NCI-H1417 treated with DMSO at 0.1 percent for 48 hours (cell line): ENCODE measurements at places on chromosomes 6 and 20.
A peak's percentile ranks its signal among the peaks of the same experiment; 100 is the strongest.

GRCh38 chr20:667351-668034, 8.1 kb downstream of the SCRT2 start:
- DNase-seq: no peak

DNA sequence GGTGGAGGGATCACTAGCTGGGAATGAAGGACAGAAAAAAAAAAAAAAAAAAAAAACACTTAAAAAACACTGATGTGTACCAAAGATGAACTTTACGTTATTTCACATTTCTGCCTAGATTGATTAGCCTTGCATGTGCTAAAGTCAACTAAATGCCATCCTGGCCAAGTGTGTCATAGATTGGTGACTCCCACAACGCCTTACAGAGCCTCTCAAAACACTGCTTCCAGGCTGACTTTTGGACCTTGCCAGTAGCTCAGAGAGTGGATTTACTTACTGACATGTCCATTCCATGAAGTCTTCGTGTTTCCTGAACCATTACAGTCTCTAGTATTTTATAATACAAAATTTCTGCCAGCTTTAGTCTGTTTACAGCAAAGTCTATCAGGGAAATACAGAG, 40.5 kb downstream of the RBL1 start:
- DNase-seq: no peak

- no peak for DNase-seq
Observed at GRCh38 chr6:96186094-96186493, 170.3 kb downstream of the FUT9 start.

- no peak for DNase-seq
Observed at GRCh38 chr6:131683479-131683878, 17.7 kb downstream of the OR2A4 start.

- no peak for DNase-seq
Observed at GRCh38 chr20:62624719-62625453, 17.4 kb upstream of the SLCO4A1 start.

DNA sequence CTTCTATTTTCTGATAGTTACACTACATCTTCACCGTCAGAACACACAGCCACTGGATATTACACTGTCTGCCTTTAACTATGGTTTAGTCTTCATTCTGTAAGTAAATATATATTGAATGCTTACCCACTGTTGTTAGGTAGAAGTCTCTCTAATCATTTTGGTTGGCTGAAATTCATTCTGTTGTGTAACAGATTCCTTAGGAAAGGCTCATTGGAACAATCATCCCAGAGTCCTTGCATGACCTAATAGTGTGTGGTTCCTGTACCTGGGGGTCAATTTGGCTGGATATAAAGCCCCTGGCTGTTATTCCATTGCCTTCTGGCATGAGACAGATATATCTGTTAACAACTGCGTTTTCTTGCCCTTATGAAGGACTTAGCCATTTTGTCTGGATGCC, 9.9 kb downstream of the BLOC1S5 start:
- no peak for DNase-seq

DNA sequence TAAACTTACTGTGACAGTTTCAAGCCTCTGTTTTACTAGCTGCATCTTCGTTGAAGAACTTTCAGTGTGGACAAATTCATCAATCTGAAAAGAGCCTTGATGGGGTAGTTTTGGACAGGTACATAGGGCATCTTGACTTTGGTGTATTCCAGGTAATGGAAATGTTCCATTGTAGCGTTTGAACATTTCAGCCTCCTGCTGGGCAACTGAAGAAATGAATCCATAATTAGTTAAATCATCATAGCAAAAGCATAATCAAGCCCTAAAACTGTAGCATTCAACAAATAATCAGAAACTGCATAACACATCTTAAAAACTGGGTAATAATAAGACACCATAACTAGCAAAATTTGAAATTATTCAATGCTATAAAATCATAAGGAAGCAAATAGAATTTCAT, 86.2 kb downstream of the AHI1 start:
- DNase-seq: no peak

DNA sequence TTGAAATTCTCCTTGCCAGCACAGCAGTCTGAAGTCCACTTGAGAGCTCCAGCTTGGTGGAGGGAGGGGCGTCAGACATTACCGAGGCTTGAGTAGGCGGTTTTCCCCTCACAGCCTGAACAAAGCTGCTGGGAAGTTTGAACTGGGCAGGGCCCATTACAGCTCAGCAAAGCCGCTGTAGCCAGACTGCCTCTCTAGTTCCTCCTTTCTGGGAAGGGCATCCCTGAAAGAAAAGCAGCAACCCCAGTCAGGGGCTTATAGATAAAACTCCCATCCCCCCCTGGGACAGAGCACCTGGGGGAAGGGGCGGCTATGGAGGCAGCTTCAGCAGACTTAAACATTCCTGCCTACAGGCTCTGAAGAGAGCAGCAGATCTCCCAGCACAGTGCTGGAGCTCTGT, 325.3 kb downstream of the GJA1 start:
- DNase-seq: no peak

- no peak for DNase-seq
Observed at GRCh38 chr6:17719323-17720041, 12.8 kb upstream of the NUP153 start.

DNA sequence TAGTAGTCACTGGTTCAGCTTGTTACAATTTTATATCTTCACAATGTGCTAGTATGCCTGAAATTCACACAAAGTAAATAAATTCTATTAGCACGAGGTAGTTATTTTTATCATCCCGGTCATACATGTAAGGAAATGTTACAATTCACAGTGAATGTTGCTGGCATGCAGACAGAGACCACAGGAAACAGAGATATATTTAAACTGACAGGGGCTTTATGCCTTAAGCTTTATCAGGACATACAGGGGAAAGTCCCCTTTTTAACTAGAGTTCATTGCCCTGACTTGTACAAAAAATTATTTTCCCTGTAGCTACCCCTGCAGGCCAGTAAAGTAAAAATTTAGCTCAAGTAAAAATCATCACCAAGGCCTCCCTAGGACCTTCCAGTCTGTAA, 712.0 kb upstream of the NRSN1 start:
- no peak for DNase-seq

DNA sequence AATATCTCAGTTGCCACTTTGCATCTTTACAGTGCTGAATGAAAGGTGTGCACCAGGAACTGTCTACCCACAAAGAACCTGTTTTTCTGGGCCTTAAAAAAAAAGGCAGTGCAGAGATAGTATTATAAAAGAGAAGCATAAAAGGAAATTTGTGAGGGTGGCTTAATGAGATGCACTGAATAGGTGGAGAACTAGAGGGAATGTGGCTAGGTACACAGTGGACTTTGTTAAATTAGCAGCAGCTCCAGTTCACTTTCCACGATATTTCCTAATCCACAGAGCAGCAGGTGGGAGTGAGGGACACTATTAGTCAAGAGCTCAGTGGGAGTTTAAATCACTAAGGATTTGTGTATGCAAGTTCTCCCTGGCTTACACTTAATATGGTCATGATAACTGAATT, 38.8 kb downstream of the MAP7 start:
- DNase-seq: no peak

DNA sequence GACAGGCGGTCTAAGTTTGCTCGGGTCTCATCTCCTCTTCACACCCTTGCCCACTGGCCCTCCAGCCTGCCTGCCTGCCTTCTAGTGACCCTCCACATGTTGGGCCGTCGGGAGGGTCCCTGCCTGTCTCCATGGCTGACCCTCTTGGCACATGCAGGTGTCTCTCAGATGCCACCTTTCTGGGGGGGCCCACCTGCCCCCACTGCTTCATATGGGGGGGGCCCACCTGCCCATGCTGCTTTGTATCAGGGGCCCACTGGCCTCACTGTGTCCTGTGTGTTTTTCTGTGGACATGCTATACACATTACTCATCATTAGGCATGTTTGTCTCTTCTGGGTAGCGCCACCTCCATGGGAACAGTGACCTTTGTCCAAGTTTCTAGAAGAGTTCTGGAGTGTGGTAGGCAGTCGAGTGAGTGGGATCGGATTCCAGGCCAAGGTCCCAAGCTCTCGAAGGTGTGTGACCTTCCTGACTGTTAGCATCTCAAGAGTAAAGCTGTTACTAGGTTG, 40.4 kb upstream of the KIF25 start:
- no peak for DNase-seq

DNA sequence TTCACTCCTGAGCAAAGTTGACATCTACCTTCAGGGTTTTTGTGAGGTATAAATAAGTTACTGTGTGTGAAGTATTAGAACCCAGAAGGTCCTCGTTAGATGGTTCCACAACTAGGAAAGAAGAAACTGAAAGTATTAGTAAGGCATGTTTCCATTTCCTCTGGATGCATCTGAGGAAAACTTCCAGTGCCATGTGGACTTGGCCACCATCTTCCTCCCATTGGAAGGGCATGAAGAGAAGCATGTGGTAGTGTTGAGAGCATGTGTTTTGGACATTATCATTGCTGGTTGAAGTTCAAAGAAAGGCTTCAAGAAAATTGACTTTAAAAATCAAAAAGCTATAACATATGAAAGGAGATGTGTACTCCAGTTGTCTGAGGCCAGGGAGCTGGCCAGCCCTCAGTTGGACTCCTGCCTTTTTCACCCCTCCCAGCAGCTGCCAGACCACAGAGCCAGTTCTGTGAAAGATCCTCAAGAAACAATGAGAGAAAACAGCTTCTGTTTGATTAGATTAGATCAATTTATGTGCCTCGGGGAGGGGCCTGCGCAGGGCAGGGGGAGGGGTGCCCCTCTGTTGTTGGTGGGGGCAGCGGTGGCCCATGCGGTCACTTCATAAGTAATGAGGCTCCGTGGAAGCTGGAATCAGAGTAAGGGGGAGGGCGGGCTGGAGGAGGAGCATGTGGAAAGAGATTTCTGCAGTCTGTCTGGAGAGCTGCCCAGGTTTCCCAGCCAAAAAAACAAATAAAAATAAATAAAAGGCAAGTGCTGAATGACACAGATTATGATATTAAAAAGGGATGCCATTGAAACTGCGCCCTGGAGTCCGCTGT, 154.0 kb downstream of the JARID2 start:
- no peak for DNase-seq

- peak; percentile 3 for DNase-seq
Observed at GRCh38 chr6:155185544-155185943, 78.3 kb upstream of the CLDN20 start.

DNA sequence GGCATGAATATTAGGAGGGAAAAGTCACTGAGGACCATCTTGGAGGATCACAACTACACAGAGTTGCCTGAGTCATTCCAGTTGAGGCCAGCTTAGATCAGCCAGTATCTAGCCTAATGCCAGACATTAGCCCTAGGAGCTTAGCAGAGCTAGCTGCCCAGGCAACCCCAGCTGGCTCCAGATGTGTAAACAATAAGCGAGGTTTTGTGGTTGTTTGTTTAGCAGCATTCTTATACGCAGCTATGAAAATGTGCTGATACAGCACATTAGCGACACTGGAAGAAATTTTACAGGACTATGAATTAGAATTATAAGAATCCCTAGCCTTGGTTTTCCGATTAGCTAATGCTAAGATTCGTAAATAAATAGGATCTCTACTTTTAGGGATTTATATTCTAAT, 59.3 kb downstream of the BTBD3 start:
- no peak for DNase-seq

GRCh38 chr6:8492536-8493133, 57.3 kb upstream of the SLC35B3 start:
- DNase-seq: no peak

- no peak for DNase-seq
Observed at GRCh38 chr6:13638626-13639025, 23.5 kb downstream of the NOL7 start.

- no peak for DNase-seq
Observed at GRCh38 chr6:166599205-166599604, 12.7 kb upstream of the RAMACL start.

GRCh38 chr6:20653085-20653479, 118.8 kb downstream of the CDKAL1 start:
- no peak for DNase-seq

DNA sequence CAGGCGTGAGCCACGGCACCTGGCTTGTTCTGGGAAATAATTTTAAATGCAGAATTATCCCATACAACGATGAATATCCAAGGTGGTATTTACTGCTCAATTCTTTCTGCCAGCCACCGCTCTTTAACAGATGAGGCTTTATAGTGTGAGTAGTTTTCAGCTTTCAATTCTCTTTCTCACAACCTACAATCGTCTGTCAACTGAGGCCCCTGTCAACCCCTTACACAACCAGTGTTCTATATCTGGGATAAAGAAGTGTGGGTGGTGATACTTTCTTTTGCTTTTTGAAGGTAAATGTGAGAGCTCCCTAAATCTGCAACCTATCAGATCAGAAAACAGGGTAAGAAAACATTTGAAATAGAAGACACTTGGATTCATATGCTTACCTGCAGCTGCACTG, 22.5 kb downstream of the STAU1 start:
- no peak for DNase-seq

DNA sequence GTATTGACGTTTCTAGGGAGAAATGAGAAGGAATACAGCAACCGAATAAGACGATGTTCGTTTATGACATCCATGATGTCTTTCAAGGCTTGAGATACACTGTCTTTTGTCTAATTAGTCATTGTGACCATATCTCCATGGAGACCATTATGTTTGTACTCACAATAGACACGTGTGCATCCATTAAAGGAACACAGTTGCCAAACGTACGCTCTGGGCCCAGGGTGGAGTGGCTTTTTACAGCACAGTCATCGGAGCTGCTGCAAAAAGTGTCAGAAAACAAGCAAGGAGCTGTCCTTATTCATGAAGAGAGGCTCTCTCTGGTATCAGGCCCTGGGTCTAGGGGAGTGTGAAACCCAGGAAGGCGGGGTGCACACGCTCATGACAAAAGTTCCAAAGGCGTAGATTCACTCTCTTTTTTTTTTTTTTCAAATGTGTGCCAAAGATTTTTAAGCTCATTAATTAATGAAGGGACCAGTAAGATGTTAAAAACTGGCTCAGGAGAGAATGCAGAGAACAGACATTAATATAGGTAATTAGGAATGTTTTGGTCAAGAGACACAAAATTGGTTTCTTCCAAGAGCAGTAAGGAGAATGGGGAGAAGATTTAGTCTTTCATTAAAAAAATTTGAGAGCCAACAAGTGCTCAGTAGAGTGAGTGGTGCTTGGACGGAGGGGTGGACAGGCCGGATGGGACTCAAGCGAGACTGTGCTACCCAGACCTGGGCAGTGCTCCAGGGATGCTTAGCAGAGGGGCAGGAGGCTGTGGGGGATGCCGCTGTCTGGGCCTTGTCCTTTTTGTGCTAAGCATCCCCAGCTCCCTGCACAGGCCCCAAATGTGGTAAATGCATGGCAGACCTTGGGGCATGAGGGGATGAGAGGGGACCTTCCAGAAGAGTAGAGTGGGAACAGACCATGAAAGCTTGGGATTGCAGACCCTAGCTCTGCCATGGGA, 34.9 kb upstream of the GTSF1L start:
- DNase-seq: no peak

DNA sequence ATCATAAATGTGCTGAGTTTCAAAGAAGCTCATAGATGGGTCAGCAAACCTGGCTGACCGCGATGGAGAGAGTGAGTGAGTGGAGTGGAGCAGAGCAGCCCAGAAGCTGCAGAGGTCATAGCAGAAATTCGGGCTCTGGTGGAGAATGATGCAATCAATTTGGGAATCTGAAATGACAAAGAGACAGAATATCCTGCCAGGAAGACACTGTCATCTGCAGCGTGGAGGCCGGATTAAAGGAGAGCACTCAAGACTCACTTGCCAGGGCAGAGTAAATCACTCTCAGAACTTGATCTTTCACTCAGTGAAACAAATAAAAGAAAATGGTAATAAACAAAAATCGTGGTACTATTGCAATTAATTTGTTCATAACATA, 109.6 kb upstream of the RREB1 start:
- no peak for DNase-seq

GRCh38 chr6:13881621-13882165, 43.1 kb upstream of the RNF182 start:
- no peak for DNase-seq

- DNase-seq: no peak
Observed at GRCh38 chr6:166718516-166718915, 91.5 kb upstream of the RPS6KA2 start.
